ENCODE measurements at places on chromosomes 5 and 9.

DNA sequence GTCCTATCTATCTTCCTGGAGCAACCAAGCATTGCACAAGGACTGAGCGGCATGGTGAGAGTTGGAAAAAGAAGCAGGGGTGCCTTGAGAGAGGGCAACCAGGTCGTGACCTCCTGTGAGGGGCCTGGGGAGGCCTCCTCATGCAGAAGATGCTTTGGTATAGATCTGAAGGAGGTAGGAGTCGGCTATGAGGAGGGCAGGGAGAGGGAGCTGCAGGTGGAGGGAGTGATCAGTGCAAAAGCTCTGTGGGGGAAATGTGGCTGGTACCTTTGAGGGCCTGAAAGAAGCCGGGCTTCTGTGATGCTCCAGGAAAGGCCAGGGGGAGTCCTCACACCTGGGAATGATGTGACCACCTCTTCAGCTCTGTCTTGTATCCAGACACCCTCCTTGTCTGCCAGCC is 3.6 kb upstream of the SLC25A48 start:
- H3K4me3 ChIP-seq: no peak overlapping the region
- H3K4me1 ChIP-seq: no peaks in the 10 kb centered on the region
- no peaks in the 10 kb centered on the region for H3K36me3 ChIP-seq
- no peak overlapping the region for H3K27ac ChIP-seq
- DNase-seq: no peak

- H3K27me3 ChIP-seq: no peaks in the 10 kb centered on the region
- no peak overlapping the region for H3K4me3 ChIP-seq
- no peaks in the 10 kb centered on the region for H3K4me1 ChIP-seq
These were observed 147.4 kb downstream of the AGTPBP1 start for GRCh38 chr9:85594316-85594715.

- DNase-seq: no peak
- no peak overlapping the region for H3K4me3 ChIP-seq
- no peaks in the 10 kb centered on the region for H3K36me3 ChIP-seq
These were observed 37.4 kb downstream of the KCNIP1 start for GRCh38 chr5:170541146-170541769.

DNA sequence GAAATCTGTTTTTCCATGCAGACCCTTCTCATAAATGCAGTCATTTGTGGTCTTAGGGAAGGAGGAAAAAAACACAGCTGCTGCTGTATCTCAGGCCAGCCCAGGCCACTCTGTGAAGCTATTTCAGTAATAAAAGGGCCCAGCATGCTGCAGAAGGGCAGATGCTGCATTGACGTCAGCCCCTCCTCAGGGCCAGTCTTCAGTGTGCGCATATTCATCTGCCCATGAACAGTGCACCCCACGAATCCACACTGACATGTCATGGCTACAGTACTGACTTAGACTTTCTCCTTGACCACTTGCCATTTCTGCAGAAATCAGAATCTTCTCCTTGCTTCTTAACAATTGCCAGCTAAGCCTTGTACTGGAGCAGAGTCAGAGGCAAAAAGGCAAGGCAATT is 304.7 kb downstream of the GABRG2 start:
- DNase-seq: no peak
- no peaks in the 10 kb centered on the region for H3K36me3 ChIP-seq
- no peak overlapping the region for H3K27ac ChIP-seq
- H3K4me1 ChIP-seq: no peaks in the 10 kb centered on the region
- H3K27me3 ChIP-seq: no peaks in the 10 kb centered on the region

All from CD8-positive, alpha-beta memory T cell (primary cell).